Caco-2 (cell line): ENCODE measurements at places on chromosomes 1 and 21.
A peak's percentile ranks its signal among the peaks of the same experiment; 100 is the strongest.

GRCh38 chr1:194055536-194055935 is 869.1 kb upstream of the B3GALT2 start:
- no peak for DNase-seq

- DNase-seq: no peak
Measured at GRCh38 chr1:167904652-167905130, 9.2 kb downstream of the ADCY10 start.

DNA sequence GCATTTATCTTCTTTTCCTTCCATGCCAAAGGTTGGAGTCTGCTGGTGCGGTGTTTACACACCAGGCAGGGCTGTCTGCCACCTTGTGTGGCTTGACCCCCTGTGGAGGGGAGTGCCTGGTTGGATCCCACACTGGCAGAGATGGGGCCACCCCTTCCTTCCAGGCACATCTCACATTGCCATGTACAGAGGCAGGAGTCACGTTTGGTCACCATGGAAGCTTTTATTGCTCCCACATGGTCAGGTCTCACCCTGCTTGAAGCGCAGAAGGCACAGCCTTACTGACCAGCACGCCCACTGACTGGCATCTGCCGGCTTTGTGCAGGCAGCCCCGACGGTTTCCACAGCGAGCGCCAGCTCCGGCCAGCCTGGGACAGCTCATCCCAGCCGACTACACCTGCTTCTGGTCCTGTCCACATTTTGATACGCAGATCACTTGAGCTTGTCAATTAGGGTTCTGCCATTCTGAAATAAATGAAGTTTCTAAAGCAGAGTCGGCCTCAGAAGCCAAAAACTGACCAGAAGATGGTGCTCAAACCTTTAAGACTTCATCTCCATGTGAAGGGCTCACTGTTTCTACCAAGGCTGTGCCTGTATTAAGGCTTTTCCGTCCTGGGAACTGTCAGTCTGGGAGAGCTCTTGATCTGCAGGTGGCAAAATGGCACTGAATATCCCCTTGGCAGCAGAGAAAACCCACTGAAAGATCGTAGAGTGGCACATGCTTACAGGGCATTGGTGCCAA is 35.6 kb upstream of the EPHA8 start:
- DNase-seq: no peak

GRCh38 chr1:114457675-114458236 is 53.2 kb downstream of the TRIM33 start:
- no peak for DNase-seq

GRCh38 chr1:108120163-108120562 is 80.0 kb downstream of the SLC25A24 start:
- DNase-seq: no peak

- no peak for DNase-seq
Measured at GRCh38 chr1:202107801-202108731, 14.7 kb upstream of the GPR37L1 start.

DNA sequence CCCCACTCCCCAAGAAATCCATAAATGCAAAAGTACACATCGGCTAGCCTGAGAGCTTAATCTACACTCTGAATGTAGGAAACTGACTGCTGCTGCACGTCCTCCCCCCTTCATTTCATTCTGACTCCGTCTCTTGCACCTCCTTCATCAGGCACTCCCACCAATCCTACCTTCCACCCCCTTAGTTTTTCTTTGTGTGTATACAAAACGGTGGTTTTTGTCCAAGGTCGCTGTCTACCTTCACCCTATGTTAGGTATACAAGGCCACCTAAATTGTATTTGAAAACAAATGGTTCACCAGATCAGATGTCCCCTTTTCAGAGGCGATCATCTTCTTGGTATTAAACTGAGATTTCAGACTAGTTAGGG is 1.9 kb downstream of the WDR26 start:
- DNase-seq: no peak

- DNase-seq: no peak
Measured at GRCh38 chr21:46675595-46676280, 40.3 kb downstream of the PRMT2 start.

DNA sequence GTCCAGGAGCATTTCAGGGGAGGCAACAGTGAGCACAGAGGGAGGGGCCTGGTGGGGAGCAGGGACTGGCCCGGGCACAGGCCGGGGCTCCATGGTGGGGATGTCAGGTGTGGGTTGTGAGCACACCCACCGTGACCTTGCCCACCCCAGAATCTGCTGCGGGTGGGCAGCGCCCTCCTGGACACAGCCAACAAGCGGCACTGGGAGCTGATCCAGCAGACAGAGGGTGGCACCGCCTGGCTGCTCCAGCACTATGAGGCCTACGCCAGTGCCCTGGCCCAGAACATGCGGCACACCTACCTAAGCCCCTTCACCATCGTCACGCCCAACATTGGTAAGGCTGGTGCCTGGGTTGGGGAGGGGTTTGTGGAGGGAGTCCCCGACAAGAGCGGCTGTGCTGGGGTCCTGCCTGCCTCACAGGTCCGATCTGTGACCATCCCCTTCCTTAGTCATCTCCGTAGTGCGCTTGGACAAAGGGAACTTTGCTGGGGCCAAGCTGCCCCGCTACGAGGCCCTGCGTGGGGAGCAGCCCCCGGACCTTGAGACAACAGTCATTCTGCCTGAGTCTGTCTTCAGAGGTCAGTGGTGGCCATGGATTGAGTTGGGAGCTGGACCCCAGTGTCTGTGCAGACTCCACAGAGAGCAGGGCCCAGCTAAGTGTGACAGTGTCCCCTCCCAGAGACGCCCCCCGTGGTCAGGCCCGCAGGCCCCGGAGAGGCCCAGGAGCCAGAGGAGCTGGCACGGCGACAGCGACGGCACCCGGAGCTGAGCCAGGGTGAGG is 14.3 kb downstream of the PSRC1 start:
- no peak for DNase-seq

DNA sequence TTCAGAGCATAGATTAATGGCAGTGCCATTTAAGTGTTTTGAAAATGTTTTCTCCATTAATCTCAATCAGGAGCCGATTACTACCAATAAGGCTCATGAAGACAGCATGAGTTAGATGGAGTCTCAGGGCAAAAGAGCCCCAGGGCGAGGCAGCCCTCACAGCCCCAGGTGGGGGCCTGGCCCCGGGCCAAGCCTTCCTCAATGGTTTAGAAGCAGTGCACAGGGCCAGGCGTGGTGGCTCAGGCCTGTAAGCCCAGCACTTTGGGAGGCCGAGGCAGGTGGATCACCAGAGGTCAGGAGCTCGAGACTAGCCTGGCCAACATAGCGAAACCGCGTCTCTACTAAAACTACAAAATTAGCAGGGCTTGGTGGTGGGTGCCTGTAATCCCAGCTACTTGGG is 348.1 kb upstream of the VAMP3 start:
- DNase-seq: peak; percentile 3

GRCh38 chr1:226166341-226166740 is 20.2 kb downstream of the ACBD3 start:
- no peak for DNase-seq

GRCh38 chr1:36784147-36784859 is 250.0 kb downstream of the GRIK3 start:
- no peak for DNase-seq

GRCh38 chr1:183570451-183570850 is 19.8 kb downstream of the NCF2 start:
- DNase-seq: no peak

- DNase-seq: no peak
Measured at GRCh38 chr21:45468971-45469272, 64.0 kb downstream of the COL18A1 start.

DNA sequence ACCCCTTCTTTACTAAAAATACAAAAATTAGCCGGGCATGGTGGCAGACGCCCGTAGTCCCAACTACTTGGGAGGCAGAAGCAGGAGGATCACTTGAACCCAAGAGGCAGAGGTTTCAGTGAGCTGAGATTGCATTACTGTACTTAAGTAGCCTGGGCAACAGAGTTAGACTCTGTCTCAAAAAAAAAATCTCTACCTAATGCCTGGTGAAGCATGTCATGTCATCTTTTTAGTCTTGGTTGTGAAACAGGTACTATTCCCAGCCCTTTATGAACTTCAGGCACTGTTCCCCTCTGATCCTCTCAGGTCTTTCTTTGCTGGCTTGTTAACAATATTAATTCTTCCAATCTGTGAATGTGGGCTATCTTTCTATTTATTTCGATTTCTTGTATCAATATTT is 22.1 kb downstream of the PRRC2C start:
- DNase-seq: no peak

DNA sequence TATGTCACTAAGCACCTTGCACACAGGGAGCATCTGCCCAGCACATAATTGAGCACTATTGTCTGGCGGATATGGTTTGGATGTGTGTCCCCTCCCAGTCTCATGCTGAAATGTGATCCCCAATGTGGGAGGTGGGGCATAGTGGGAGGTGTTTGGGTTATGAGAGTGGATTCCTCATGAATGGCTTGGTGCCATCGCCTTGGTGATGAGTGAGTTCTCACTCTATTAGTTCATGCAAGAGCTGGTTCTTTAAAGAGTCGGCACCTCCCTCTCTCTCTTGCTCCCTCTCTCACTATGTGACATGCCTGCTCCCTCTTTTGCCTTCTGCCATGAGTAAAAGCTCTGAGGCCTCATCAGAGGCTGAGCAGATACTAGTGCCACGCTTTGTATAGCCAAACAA is 9.5 kb downstream of the CTSK start:
- DNase-seq: no peak

GRCh38 chr1:230979389-230979716 is 459 bp downstream of the ARV1 start:
- no peak for DNase-seq

GRCh38 chr21:29242201-29242600 is 56.5 kb upstream of the BACH1 start:
- DNase-seq: no peak

DNA sequence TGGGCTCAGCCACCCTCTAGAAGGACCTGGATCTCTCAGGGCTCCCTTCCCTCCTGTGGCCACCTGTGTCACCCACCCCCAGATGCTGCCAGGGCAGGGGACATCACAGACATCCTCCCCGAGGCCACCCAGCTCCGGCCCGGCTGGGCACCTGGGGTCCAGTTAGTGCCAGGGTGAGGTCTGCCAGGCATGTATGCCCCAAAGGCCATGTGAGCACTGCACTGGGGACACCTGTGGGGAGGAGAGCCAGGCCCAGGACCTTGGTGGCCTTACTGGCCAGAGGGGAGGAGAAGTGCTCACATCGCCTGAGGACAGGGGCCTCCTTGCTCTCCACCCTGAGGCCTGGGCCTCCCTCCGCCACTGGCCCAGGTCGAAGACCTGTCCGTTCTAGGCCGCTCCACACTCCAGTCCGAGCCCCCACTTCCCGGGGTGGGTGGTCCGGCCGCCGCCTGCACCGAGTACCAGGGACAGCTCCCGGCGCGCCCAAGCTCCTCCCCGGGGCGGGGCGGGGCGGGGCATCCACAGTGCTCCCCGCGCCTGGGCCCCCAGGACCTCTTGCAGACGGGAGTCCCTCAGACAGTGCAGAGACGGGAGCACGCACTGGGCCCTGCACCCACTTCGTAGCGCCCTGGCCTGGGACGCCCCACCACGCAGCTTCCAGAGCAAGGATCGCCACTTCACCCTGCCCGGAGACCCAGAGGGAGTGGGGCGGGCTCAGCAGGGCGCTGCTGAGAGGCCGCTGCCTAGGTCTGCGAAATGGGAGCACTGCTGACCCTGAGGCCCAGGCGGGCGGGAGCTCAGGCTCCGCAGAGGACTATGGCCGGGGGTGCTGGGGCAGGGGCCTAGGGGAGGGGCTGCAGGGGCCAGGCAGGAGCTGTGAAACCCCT is 34.3 kb upstream of the CCDC27 start:
- DNase-seq: no peak

GRCh38 chr1:218488531-218488930 is 143.4 kb downstream of the TGFB2 start:
- no peak for DNase-seq

- DNase-seq: no peak
Measured at GRCh38 chr1:216847397-216848036, 124.3 kb upstream of the ESRRG start.

DNA sequence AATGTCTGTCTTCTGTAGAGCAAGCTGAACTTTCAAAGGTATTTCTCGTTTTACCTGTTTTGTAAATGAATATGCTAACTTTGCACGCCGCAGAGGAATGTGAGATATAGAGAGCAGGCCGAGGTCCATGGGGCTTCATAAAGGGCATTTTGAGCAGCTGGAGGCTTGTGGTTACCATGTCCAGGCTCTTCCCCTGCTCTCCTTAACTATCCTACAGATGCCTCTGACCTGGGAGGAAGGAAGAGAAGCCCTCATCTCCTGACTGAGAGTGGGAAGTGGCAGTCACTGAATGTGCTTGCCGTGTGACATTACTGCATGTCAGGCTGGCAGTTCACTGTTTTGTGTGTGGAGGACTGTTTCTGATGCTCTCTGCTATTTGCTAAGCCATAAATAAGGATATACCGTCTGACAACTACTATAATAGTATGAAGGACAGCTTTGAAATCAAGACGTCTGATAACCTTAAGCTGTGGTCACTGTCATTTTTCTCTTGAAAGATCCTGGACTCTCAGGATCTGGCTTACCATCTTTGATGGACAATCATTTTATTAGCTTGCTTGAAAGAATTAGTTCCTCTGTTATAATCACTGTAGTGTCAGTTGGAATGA is 92.2 kb downstream of the DYRK1A start:
- peak; percentile 58 for DNase-seq

- no peak for DNase-seq
Measured at GRCh38 chr1:181949500-181949899, 112.0 kb downstream of the ZNF648 start.

DNA sequence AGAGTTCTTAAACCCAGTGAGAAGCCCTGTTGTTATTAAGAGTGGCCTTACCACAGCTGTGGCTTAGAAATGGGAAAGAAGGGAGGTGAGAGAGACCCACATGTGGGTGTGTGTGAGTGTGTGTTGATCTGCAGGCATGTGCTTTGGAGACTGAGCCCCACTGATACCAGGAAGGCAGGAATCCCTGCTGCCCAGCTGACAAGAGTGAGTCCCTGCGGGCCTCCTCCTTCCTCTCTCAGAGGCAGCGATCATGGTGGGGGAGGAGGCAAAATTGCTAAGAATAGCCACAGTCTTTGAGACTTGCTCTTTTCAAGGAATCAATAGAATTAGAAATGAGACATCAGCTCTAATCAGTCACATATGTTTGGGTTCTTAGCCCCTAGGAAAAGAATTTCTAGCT is 87.0 kb upstream of the WARS2 start:
- no peak for DNase-seq

DNA sequence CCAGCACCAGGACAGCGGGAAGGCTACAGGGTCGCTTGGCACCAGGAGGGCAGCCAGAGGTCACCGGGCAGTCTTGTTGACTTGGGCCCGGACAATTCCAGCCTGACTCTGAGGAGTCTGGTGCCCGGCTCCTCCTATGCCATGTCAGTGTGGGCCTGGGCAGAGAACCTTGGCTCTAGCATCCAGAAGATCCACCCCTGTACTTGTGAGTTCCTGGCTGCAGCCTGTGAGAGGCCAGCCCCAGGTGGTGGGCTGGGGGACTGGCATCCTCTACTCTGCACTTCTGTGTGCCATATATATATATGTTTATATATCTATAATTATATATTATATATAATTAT is 11.6 kb upstream of the PTPN7 start:
- no peak for DNase-seq

DNA sequence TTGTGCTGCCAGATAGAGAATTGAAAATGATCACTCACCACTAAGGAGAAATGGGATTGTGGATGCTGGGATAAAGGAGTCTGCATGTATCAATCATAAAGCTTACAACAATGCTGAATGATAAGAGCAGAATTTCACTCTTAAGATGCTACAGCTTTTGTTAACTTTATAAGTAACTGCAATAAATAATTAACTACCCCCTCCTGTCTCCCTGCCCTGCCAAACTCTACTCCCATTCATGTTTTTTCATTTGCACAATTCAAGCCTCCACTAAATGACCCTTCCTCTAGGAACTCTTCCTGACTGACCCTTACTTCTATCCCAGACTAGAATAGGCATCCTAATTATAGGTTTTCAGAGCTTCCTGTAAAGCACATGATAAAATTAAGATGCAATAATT is 14.9 kb downstream of the MTF1 start:
- no peak for DNase-seq

- DNase-seq: no peak
Measured at GRCh38 chr1:17559615-17560419, 20.3 kb downstream of the ARHGEF10L start.
